ENCODE measurements at places on chromosomes 1 and 21. TPM values are rescaled to one million over a fixed set of nuclear protein-coding genes. Genes with fewer than 3 reads are reported as not detected.

The SLC25A33 gene
- total RNA-seq: 11.4 TPM

The ITGB3BP gene
- 53.4 TPM for total RNA-seq

The ZFYVE9 gene
- 4.3 TPM for total RNA-seq

The CFHR1 gene
- not detected for total RNA-seq

The IL24 gene
- total RNA-seq: 5.9 TPM

The FNDC5 gene
- total RNA-seq: not detected

The BSND gene
- total RNA-seq: not detected

The RAB7B gene
- not detected for total RNA-seq

The IGSF3 gene
- total RNA-seq: 2.2 TPM

DNA sequence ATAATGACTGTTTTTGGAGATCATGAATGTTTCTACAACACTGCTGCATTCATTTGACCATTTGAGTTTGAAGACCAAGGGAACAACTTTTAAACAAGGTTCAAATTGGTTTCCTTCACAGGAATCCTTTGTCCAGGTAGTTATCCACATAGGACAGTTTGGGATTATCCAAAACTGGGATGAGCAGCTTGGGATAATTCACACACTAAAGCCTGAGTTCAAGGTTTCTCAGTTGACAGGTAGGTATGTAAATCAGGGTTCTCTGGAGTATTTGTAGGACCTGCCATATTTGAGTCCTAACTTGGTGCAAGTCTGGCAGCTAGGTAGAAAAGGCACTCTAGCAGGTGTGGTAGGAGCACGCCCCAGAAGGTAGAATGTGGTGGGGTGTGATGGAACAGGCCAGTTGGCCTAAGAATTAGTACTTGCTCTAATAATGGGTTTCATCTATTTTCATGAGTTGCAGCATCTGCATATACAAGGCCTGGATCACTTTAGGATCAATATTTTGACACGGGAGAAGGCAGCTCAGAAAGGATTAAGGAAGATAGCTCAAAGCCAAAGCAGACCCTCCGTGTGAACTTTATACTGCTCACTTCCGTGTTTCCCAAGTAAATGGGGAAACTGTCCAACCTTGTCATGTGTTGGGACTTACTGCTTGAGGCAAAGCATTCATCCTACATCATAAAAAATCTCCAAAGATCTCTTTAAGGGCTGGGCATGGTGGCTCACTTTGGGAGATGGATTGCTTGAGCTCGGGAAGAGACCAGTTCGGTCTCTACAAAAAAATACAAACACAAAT, 14.1 kb upstream of the RAB42 start:
- H3K4me1 ChIP-seq: peaks cover 27% of the 10 kb centered on the region
- H3K27me3 ChIP-seq: no peaks in the 10 kb centered on the region
- DNase-seq: peak; percentile 58
- H3K36me3 ChIP-seq: peaks cover 65% of the 10 kb centered on the region
- H3K27ac ChIP-seq: peak overlapping the region; percentile 72

DNA sequence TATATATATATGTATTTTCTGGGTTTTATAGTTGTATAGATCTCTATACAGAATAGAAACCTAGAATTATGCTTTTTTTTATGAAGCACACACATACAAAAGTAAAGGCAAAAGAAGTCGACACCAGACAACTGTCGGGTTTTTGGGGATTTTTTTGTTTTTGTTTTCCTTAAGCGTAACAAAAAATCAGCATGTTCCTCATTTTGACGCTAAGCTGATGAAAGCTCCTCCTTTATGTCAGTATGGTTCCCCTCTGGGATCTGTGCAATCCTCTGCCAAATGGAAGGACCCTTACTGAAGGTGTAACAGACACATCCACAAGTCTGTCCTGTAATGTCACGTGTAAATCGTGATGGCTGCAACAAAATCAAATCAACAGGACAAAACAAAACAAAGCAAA, 226.2 kb downstream of the RHOU start:
- peaks cover 4% of the 10 kb centered on the region for H3K27me3 ChIP-seq
- DNase-seq: no peak
- H3K36me3 ChIP-seq: no peaks in the 10 kb centered on the region
- H3K27ac ChIP-seq: no peak overlapping the region
- no peaks in the 10 kb centered on the region for H3K4me1 ChIP-seq

DNA sequence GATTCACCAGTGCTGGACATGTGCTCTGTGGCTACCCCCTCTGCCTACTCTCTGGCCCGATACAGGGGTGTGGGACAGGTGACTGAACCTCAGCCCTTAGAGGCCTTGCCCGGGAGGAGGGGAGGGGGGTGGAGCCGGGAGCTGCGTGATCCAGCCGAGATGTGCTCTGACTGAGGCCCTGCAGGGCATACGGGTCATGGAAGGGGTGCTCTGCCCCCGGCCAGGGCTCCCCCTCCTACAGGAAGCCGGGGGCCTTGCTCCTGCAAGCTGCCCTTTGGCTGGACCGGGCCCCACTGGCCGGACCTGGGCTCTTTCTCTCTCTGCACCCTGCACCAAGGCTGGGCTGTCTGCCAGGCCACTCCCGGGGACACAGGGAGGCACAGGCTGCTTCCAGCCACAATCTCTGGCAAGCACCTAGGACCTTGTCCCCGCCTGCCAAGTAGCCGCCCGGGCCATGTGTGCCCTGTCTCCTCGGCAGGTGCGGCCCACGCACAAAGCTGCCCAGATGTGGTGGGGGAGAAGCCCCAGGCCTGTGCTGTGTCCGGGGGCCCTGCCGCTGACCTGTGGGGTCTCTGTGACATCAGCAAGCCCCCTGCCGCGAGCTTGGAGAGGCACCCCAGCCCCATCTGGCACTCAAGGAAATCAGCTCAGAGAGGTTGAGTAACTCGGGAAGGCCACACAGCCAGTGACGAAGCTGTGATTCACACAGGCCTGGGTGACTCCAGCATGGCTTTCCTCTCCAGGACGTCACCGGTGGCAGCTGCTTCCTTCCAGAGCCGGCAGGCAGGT, 1.5 kb downstream of the SCNN1D start:
- no peak overlapping the region for H3K4me3 ChIP-seq
- H3K4me1 ChIP-seq: peaks cover 2% of the 10 kb centered on the region
- no peaks in the 10 kb centered on the region for H3K27me3 ChIP-seq
- H3K27ac ChIP-seq: no peak overlapping the region
- no peaks in the 10 kb centered on the region for H3K36me3 ChIP-seq

DNA sequence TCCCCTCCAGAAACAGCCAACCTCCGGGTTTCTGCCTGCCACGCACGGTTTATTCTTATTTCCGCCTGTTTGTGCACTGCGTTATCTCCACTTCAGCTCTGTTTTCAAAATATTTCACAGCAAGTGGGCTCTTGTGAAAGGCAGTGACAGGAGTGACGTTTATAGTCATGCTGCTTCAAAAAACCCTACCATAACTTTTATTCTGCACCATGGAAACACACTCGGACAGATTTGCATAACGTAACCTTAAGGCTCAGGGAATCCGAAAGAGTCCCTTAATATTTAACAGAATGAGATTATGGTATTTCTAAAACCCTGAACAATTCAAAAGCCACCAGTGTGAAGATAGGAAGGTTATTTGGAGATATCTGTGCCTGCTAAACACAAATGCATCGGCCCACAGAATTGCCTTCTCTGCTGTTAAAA, 782 bp upstream of the SDE2 start:
- no peak for DNase-seq
- H3K4me1 ChIP-seq: peaks cover 51% of the 10 kb centered on the region
- H3K36me3 ChIP-seq: peaks cover 19% of the 10 kb centered on the region
- H3K27me3 ChIP-seq: no peaks in the 10 kb centered on the region

- no peaks in the 10 kb centered on the region for H3K36me3 ChIP-seq
- H3K27ac ChIP-seq: no peak overlapping the region
- no peak overlapping the region for H3K4me3 ChIP-seq
Observed at GRCh38 chr21:35424122-35424521, 375.0 kb upstream of the RUNX1 start.

GRCh38 chr21:33789697-33790096, 125.9 kb downstream of the ATP5PO start:
- no peak for DNase-seq
- H3K4me1 ChIP-seq: no peaks in the 10 kb centered on the region
- no peaks in the 10 kb centered on the region for H3K36me3 ChIP-seq
- H3K4me3 ChIP-seq: no peak overlapping the region
- H3K27me3 ChIP-seq: peaks cover 5% of the 10 kb centered on the region
- no peak overlapping the region for H3K27ac ChIP-seq

GRCh38 chr1:154955039-154955717, 721 bp downstream of the PBXIP1 start:
- peaks cover 29% of the 10 kb centered on the region for H3K36me3 ChIP-seq
- peak overlapping the region; percentile 87 for H3K4me3 ChIP-seq
- peak overlapping the region; percentile 96 for H3K27ac ChIP-seq
- DNase-seq: peak; percentile 98

DNA sequence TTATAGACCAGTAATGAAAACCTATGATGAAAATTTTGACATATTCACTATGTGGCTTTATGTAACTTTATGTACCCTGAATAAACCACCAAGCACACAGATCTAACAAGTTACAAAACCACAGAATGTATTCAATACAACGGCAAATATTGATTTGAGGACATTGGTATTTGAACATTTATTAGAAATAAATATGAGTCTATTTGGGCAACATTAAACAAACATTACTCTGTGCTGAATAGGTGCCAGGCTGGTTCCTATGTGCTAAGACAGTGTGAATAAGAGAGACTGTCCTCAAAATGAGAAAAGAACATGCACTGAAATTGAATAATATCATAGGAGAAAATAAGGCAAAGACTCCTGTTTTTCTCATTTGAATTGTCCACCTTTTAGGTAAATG, 1341.2 kb downstream of the PLA2G4A start:
- no peak for DNase-seq
- H3K27me3 ChIP-seq: no peaks in the 10 kb centered on the region
- H3K27ac ChIP-seq: no peak overlapping the region

GRCh38 chr21:45512626-45513002, 29.6 kb downstream of the SLC19A1 start:
- peaks cover 19% of the 10 kb centered on the region for H3K36me3 ChIP-seq
- no peak overlapping the region for H3K4me3 ChIP-seq
- H3K27me3 ChIP-seq: no peaks in the 10 kb centered on the region
- DNase-seq: no peak
- H3K4me1 ChIP-seq: peaks cover 8% of the 10 kb centered on the region

GRCh38 chr1:91166106-91166712, 144.4 kb upstream of the ZNF644 start:
- no peaks in the 10 kb centered on the region for H3K36me3 ChIP-seq
- H3K27me3 ChIP-seq: no peaks in the 10 kb centered on the region
- no peak overlapping the region for H3K27ac ChIP-seq
- peak; percentile 71 for DNase-seq
- H3K4me3 ChIP-seq: no peak overlapping the region
- no peaks in the 10 kb centered on the region for H3K4me1 ChIP-seq

DNA sequence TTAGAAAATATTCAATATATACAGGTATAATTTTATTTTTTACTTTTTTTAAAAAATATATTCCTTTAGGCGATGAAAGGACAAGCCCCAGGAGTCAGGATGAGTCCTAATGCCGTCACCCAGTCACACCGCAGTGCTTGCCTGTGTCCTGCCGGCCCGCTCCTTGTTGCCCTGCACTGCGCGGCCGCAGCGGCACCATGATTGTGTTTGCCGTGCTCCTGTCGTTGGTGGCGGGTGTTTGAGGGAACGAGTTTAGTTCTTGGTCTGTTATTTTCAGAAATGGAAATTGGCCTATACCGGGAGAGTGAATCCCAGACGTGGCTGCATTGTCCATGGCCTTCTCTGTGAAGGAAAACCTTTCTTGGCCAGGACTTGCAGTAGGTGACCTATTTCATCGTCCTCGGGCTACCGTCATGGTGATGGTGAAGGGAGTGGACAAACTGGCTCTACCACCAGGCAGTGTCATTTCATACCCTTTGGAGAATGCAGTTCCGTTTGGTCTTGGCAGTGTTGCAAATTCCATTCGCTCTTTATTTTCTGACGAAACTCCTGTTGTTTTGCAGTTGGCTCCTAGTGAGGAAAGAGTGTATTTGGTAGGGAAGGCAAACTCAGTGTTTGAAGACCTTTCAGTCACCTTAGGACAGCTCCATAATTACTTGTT, 45.9 kb upstream of the CRB1 start:
- no peak overlapping the region for H3K27ac ChIP-seq
- no peak overlapping the region for H3K4me3 ChIP-seq
- no peaks in the 10 kb centered on the region for H3K36me3 ChIP-seq

DNA sequence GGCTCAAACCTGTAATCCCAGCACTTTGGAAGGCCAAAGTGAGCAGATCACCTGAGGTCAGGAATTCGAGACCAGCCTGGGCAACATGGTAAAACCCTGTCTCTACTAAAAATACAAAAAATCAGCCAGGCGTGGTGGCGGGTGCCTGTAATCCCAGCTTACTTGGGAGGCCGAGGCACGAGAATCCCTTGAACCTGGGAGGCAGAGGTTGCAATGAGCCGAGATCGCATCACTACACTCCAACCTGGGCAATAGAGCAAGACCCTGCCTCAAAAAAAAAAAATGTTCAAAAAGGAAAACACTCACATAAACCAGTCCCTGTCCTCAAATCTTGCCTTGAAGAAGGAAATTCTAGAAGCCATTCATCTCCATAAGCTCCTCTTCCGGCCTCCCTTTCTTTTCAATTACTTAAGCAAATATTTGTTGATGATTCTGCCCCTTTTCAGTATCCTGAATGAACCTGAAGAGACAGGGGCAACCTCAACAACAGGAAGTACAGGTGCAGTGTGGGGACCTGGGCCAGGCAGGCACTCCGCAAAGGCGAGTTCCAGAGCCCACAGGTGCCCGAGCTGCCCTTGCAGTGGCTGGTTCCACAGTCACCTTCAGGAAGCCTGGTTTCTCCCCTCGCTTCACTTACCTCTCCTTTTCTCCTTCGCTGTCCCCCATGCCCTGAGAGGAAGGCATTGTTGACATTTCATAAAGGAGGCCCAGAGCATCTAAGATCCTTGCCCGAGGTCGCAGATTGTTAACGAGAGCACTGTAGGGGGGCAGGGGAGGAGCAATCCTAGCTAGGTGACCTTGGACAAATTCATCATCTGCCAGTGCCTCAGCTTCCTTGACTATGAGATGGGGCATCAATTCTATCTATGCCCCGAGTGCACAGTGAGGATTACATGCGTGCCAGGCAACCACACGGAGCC, 8.9 kb upstream of the LEFTY1 start:
- peak overlapping the region; percentile 75 for H3K4me3 ChIP-seq
- peaks cover 39% of the 10 kb centered on the region for H3K4me1 ChIP-seq
- peaks cover 17% of the 10 kb centered on the region for H3K27me3 ChIP-seq
- peak overlapping the region; percentile 84 for H3K27ac ChIP-seq
- peaks cover 2% of the 10 kb centered on the region for H3K36me3 ChIP-seq

GRCh38 chr1:19969898-19970660, 9.3 kb downstream of the PLA2G2A start:
- no peaks in the 10 kb centered on the region for H3K36me3 ChIP-seq
- no peak overlapping the region for H3K27ac ChIP-seq
- H3K4me3 ChIP-seq: no peak overlapping the region
- DNase-seq: no peak
- peaks cover 29% of the 10 kb centered on the region for H3K27me3 ChIP-seq

- no peaks in the 10 kb centered on the region for H3K4me1 ChIP-seq
- no peak overlapping the region for H3K4me3 ChIP-seq
- no peak overlapping the region for H3K27ac ChIP-seq
- no peaks in the 10 kb centered on the region for H3K36me3 ChIP-seq
- H3K27me3 ChIP-seq: no peaks in the 10 kb centered on the region
Observed at GRCh38 chr21:16583556-16583955, 853.8 kb downstream of the USP25 start.

Data from activated CD4-positive, alpha-beta T cell treated with anti-CD3 and anti-CD28 coated beads, Interleukin-2, amount 10 ng/mL, durations not matched to agents 24 days and 14 days (primary cell).